ENCODE measurements at places on chromosomes 4 and X.

DNA sequence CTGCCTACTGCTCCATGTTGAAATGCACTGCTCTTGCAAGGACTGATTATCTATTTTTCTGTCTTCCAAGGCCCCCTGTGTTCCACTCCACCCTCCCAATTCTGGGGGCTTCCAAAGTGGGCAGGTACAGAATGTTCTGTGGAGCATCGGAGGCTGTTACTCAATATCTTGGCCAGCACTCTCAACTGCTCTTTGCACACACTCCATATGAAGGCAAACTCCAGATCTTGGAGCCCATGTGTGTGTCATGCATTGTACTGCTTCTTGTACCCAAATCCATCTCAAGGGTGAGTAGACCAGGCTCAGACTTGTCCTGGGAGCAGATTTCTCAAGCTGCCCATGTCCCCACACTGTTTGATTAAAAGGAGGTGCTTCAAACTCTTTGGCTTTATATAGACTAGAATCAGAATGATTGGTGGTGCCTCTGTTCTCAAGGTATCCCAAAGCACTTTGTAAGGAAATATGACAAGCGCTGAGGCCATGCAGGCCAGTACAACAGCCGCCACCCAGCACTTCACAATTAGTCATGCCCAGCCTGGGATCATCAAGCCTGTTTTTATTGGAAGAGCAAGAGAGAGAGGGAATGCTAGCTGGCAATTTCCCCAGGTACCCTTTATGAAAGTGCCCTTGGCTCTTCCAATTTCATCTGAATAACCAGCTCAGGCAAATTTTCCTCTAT is 44.3 kb downstream of the AR start:
- DNase-seq = no peak

DNA sequence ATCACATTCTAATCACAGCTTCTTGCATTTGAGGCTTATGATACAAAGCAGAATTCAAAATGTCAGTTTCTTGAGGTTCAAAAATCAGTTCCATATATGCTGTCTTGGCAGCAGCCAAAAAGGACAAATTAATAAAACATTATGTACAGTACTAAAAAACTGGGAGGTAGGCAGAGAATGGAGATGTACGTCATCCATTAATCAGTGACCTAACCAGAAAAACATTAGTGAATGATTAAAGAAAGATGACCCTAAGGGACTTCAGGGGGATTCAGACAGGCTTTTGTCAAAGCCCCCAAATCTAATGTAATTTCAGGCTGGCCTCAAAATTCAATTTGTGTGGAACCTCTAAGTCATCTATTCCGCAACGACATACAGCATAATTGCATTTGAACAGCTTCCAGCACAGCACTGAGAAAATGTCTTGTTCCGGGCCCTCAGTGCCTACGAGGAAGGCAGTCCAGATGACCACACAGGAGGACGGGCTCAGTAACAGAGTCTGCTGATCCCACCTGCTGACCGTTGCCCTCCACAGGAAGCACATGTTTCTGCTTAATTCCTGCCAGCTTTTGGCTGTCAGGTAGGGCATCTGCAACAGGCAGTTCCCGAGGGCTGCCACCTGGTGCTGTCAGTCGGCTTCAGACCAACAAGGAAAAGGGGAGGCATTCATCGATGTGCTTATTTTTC is 83.8 kb upstream of the HHIP start:
- DNase-seq = no peak

DNA sequence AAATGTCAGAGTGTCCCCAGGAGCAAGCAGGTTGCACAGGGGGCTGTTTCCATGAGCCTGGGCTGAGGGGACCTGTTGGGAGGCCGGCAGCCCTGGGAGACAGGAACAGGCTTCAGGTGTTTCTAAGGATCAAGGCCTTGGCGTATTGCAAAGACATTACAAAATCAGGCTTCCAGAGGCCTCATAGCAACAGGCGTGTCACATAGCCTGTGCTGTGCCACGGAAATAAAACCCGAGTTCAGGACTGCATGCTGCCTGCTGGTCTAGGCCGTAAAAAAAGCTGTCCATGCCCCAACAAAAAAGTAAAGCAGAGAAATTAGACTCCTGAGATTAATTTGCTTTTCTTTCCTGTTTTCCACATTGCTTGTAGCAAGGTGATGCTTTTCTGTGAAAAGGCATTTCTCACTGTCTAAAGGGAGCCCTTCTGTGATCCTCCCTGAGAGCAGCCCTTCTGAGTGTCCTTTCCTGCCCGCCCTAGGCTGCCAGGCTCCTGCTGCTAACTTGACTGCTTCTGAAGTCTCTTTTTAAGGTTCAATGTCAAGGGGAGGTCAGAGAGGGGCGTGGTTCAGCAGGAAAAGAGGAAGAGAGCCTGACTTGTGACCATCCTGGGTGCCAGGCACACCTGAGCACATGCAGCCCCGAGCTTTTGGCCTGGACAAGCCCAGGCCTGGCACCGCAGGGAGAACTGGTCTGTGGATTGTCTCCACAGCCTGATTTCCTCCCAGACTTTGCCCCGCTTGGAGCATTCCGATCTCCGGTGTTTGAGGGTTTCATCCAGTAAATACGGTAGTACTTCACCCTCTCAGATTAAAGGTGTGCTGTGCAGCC is 21.3 kb downstream of the SHROOM2 start:
- no peak for DNase-seq

GRCh38 chrX:9055354-9055753 is 21.4 kb upstream of the FAM9B start:
- no peak for DNase-seq

DNA sequence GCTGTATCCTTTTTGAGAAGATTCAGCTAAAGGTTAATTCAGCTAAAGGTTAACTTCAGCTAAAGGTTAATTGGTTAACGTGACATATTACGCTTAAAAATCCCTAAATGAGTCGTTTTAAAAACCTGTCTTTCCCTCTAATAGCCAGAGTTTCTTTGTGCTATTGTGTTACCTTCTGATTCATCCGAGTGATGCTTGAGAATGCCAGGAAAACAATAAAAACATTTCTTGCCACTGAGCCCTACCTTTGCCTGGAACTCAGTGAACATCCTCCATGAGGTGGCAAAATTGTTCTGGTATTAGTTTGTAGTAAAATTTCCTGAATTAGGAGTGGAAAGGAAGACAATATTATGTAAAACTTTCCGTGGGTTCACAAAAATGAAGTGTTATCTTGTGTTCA is 13.7 kb upstream of the TMPRSS11E start:
- no peak for DNase-seq

DNA sequence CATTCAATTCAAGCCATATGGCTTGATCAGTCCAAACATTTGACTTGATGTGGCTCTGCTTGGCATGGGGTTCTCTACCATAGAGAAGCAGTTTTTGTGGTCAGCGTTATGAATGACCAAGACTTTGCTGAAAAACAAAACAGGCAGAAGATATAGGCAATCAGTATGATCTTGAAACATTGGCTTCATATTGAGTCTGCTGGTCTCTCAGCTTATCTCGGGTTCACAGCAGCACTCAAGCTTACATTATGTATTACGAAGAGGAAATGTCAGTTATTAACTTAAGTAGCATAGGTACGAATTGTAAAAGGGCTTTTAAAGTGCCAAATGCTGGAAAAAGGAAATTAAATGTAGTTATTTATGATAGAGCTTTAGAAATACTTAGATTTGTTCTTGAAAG is 99.0 kb downstream of the AFF2 start:
- no peak for DNase-seq

DNA sequence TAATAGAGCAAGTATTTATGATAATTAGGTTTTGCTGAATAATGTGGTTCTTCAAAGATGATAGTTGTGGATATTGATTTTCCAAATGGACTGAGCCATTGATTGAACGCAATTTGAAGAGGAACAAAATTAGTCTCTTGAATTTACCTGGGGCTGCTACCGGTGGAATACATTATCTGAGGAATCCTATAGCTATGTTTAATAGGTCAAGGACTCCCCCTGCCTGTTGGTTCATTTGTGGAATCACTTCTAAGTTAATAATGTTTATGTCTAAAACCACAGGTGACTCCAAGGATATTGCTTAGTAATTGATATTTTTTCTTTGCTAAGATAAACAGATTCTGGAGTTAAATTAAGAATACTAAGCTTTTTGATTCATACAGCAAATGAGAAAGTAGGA is 576.0 kb upstream of the PABPC4L start:
- DNase-seq = no peak

GRCh38 chr4:185550933-185551332 is 15.6 kb upstream of the PDLIM3 start:
- DNase-seq = no peak

GRCh38 chr4:147740176-147740575 is 8.3 kb downstream of the ARHGAP10 start:
- DNase-seq = no peak
